ENCODE measurements at places on chromosomes 7 and 10.

- DNase-seq = no peak
Measured at GRCh38 chr7:129480674-129481363, 21.5 kb upstream of the SMKR1 start.

- DNase-seq = no peak
Measured at GRCh38 chr7:73621168-73622063, 2.9 kb downstream of the MLXIPL start.

GRCh38 chr10:11605807-11606408 is 5.5 kb downstream of the USP6NL start:
- no peak for DNase-seq

DNA sequence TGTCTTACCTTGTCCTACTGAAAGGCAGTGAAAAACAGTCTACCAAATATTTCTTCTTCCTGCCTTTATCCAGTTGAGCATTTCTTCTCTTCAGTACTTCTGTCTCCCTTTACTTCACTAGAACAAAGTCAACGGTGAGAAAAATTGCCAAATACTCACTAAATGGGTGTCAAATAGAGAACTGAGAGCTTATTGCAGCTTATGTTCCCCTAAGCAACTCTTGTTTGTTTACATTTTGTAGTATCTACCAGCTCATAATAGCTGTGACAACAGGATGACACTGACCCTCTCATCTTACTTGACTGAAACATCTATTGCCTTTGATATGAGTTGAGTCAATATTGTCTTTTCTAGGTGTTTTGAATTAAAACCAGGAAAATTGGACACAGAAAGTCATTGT is 327.9 kb upstream of the SORCS1 start:
- no peak for DNase-seq

DNA sequence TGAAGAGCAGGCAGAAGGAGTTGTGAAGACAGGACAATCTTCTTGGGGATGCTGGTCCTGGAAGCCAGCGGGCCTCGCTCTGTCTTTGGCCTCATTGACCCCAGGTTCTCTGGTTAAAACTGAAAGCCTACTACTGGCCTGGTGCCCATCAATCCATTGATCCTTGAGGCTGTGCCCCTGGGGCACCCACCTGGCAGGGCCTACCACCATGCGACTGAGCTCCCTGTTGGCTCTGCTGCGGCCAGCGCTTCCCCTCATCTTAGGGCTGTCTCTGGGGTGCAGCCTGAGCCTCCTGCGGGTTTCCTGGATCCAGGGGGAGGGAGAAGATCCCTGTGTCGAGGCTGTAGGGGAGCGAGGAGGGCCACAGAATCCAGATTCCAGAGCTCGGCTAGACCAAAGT is 1.5 kb downstream of the CHPF2 start:
- DNase-seq = no peak

DNA sequence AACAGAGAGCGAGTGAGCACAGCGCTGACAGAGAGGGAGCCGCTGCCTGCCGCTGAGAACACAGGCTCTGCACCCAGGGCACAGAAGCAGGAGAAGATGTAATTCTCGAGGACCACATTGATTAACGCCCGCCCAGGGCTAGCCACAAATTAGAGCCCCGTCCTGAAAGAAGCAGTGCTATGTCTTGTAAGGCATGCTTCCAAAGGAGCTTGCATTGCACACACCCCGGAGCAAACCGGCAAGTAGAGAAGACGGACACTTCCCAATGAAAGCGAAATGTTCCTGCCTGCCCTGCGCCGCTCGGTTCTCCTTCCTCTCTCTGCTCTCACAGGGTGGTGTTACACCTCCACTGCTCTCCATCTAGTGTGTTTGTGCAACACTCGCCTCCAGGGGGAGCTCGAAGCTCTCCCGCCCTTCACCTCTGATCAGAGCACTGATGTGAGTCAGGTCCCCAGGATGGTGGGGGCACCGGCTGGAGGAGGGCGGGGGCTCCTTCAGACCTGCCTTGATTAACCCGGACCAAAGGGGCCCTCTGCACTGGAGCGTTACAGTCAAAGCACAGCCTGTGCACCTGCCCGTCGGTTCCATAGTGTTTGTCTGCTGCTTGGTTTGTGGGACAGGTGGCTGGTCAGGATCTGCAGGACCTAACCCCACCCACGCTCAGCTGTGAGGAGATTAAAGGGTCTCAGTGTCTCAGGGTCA is 316.5 kb downstream of the ADARB2 start:
- peak; percentile 44 for DNase-seq

DNA sequence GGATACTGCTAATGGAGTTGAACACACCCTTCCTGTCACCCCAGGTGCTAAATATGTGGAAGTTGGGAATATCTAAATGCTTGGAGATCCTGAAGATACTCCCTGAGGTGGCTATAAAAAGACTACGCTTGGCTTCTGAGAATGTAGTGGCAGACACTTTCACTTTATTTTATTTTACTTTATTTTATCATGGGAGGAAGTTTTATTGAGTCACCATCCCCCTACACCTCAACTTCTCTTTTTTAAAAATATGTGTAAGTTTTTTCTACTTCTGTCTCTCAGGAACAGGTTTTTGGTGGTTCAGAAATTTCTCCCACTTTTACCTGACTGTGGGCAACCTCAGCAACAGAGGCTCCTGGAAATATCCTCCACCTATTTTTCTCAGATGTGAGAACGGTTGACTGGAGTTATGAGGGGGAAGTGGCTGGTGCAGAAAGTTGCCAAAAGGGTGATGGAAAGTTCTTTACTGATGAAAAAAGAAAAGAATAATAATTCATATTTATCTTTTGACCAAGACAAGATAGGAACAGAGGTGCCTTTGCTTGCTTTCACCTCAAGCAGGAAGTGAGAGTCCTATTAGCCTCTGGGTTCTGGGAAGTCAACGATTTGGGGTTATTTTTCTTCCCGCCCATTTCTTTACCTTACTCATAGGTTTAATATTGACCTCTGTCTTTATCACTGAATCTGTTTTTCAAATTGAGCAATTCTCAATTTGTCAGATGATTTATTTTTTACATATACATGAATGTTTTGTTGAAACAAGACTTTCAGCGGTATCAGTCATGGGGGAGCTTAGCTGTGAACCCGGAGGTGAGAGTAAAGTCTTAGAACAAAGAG is 103.6 kb downstream of the AHR start:
- no peak for DNase-seq

GRCh38 chr7:76428868-76429805 is 4.4 kb downstream of the ZP3 start:
- no peak for DNase-seq

- DNase-seq = no peak
Measured at GRCh38 chr7:23968791-23969190, 258.8 kb downstream of the STK31 start.

DNA sequence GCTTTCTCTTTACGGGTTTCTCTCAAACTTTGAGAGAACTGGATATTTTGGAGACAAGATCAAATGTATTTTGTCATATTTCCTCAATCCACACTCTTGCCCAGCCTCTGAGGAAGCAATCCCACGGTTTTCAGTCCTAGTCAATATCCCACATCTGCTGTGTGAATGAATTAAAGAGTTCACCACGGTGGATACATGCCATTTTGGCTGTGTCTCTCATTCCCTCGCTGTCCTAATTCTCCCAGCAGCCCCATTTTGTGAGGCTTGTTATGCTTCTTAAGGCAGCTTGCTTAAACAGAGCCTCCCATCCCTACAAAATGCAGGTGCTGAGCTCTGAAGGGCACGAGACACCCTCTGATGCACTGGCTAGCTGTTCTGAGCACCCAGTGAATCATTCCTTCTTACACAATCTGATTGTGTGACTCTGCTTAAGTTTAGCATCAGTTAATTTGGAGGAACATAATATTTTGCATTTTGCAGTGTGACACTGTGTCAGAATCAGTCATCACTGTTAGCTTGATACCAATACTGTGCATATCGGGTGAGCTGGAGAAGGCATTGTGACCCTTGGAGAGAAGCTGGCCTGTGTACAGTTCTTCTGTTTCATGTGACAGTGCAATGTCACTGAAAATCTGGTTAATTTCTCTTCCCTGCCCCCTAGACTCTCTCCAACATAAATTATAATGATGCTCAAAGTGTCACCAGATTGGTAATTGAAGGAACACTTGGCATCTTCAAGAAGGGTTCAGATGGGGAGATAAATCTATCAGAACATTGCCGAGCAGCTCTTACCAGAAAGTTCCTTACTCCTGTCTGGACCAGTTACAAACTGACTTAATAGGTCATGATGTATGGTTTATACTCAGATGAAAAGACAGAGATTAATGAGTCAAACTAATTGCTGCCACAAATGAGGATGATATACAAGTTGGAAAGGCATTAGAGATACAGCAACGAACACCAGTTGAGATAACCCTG is 103.7 kb upstream of the AOAH start:
- DNase-seq = no peak

DNA sequence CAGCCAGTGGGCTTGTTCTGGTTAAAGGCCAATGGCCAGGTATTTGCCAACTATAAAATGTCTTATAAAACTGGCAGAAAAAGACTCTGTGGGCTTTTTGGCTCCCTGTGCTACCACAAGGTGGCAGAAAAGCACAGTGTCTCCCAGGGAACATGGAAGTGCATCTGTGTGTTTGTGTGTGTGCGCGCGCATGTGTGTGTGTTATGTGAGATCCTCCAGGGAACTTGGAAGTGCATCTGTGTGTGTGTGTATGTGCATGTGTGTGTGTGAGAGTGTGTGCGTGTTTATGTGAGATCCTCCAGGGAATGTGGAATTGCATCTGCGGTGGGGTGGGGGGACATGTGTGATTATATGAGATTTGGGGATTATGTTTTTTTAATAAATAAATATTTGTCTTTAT is 30.2 kb upstream of the ABI1 start:
- DNase-seq = peak; percentile 12

GRCh38 chr10:34454590-34455261 is 360.4 kb downstream of the PARD3 start:
- no peak for DNase-seq

DNA sequence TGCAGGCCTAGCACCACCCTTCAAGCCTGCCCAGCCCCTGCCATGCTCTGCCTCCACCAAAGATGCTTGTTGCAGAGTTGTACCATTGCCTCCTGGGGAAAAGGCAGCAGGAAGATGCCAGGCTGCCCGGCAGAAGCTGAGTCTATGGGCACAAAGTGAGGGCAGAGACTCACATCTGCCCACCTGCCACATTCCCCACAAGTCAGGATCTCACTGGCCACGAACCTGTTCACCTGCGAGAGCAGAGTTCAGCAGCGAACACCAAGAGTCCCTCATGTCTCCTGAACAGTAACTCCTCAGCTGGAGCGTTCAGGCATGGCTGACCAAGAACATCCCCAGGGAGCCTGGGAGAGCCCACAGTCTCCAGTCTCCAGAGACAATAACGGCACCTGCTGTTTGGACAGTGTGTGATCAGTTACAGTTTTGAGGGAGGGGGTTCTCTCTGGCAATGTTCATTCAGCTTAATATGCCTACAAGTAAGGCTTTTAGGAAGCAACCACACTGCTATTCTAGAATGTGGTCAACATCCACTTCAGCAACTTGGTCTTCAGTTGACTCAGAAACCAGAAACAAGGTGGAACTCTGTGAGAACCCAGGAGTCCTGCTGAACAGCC is 78.5 kb downstream of the GRID1 start:
- no peak for DNase-seq

GRCh38 chr7:49624611-49625010 is 148.8 kb upstream of the VWC2 start:
- DNase-seq = no peak

DNA sequence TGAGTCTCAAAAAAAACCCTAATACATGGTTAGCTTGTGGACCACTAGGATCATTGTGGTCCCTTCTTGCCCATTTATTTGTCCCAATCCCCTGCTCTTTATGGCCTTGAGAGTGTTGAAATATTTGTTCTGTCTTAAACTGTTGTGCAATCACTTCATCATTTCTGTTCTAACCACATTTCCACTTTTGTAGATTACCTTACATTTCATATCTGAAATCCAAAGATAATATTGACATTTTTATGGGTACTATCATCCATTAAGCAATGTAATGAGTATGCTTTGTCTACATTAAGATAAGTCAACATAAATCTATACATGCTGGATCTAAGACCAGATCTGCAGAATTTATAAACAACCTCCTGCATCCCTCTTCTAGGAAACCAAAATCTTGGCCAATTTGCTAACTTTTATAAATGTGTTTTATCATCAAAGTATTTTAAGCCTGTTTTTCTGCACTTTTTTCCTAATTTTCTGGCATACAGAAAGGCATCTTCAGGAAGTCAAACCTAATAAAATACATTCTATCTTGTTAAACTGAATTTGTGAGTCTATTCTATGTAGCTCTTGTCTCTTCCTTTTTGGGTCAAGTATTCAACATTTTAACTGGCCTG is 359.4 kb upstream of the CELF2 start:
- no peak for DNase-seq

DNA sequence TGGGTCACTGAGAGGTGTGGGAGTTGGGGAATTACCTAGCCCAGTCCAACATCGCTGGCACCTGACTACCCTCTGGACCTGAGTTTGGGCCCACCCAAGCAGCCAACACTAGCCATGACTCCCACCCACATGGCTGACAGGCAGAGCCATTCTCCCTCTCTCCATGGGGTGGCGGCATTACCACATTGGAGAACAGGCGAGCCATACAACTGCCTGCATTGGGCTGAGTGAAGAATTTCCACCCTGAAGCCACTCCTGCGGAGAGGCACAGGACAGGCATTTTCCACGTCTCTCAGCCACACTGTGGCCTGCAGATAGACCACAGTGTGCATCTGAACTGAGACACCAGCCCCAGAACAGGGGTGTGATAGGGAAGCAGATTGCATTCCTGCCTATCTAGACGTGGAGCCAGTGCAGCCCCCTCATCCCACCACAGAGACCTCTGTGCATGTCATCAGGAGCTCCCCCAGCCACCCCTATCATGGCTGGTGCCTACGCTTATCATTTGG is 58.2 kb upstream of the ANTXRL start:
- DNase-seq = peak; percentile 42

- no peak for DNase-seq
Measured at GRCh38 chr10:97584798-97585438, 729 bp downstream of the HOGA1 start.

DNA sequence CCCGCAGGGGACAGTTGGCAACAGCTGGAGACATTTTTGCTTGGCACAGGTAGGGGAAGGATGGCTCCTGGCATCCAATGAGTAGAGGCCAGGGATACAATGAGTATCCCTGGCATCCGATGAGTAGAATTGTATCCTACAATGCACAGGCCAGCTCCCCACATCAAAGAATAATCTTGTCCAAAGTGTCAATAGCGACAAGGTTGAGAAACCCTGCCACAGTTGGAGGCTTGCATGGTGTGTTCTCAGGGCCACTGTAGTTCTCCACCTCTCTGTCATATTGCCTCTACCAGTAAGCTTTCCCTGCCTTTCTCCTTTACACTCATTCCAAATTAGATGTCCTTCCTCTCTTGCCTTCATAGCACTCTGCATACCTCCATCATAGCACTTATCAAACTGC is 60.7 kb downstream of the ZNF92 start:
- DNase-seq = no peak

Data from activated CD4-positive, alpha-beta T cell treated with anti-CD3 and anti-CD28 coated beads, Interleukin-2, amount 50 U/mL, for 4 hours (primary cell).